ENCODE measurements at places on chromosomes 12 and 14.

GRCh38 chr12:113237748-113238147, 16.5 kb downstream of the TPCN1 start:
- DNase-seq = peak; percentile 8

GRCh38 chr14:68394764-68395143, 398.1 kb downstream of the ZFP36L1 start:
- DNase-seq = no peak

GRCh38 chr12:78088391-78088832, 257.7 kb downstream of the NAV3 start:
- DNase-seq = no peak

GRCh38 chr12:119456824-119457223, 122.3 kb downstream of the CCDC60 start:
- no peak for DNase-seq

DNA sequence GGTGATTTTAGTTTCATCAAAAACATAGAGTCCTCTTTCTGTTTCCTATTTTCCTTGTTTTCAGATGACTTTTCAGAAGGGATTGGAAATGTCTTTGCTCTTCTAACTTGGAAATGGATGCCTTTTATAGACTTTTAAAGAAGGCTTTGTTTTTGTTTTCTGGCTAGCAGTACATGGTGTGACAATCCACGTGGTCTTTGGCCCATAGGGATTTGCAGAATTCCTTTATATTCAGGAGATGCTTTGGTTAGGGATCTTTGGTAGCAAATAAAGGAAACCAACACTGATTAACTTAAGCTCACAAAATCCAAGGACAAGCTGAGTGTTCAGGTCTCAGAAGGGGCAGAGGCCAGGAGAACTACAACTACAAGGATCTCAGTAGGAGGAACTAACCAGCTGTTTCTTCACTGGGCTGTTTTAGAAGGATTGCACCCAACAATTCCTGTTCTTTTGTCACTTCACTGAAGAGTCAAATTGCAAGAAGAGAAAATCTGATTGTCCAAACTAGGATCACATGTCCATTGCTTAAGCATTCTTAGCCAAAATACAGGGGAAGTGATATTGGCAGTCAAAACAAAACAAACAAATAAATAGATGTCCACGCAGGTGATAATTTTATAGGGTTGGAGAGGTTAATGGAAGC, 58.6 kb upstream of the MANSC4 start:
- no peak for DNase-seq

DNA sequence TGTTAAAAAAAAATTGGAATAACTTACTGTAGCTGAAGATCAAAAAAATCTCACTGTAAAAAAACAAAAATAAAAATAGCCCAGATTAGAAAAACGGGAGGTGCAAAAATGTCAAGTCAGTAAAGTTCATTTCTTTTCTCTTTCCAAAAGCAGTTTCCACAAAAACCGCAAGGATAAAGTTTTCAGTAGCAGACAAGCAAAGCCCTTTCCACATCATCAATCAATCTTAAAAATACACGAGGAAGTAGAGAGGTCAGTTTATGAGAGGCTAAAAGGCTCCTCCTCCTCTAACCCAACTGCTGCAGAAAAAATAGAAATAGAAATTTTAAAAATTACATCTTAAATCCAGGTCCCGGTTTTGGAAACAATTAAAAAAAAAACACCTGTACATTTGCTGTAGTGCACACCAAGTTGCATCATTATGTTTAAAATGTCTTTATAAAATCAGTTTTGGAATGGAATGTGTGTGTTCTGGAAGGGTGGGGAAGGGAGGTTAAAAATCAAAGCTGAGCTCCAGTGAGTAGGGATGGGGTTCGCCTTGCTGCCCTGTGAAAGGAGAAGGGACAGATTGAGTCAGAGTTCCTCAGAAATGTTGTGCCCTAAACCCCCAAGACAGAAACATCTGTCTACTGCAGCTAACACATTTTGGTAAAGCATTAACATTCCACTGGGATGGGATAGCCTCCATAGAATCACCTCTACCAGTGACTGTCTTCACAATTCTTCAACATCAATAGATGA, 5.8 kb downstream of the HNRNPC start:
- DNase-seq = no peak

- DNase-seq = no peak
Measured at GRCh38 chr14:52790011-52790755, 1.2 kb downstream of the GNPNAT1 start.

DNA sequence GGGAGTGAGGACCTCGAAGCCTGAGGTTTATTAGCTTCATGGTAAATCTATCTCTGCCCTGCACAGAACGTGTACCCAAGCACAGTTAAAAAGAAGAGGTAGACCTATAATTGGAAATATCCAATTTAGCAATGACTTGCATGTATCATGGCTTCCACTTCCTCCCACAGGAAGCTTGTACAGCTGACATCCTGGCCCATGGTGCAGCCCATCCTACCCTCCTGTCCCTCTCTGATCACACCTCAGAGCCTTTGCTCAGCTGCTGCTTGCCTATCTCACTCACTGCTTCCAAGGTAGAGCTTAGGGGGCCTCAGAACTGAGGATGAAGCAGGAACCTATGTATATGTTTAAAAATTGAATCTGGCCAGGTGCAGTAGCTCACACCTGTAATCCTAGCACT, 4.3 kb upstream of the BCDIN3D start:
- DNase-seq = peak; percentile 12

DNA sequence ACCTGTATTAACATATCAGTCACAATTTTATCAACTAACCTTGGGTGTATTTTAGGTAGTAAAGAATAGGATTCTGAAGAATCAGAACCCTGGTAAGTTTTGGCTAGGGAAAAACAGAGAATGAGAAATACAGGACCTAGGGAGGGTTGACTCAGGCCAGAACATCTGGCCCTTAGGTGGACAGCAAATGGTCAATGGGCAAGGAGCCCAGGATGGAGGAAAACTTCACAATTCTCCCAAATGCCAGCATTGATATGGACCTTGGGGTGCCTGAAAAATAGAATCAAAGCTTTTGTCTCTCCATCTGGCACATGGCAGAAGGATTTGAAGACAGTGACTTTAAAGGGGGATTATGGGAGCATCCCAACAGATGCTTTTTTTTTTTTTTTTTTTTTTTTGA, 32.7 kb upstream of the PRPF39 start:
- DNase-seq = no peak

- DNase-seq = no peak
Measured at GRCh38 chr12:108985750-108986149, 35.1 kb downstream of the SVOP start.

- DNase-seq = no peak
Measured at GRCh38 chr14:64945431-64946178, 3.1 kb upstream of the GPX2 start.

DNA sequence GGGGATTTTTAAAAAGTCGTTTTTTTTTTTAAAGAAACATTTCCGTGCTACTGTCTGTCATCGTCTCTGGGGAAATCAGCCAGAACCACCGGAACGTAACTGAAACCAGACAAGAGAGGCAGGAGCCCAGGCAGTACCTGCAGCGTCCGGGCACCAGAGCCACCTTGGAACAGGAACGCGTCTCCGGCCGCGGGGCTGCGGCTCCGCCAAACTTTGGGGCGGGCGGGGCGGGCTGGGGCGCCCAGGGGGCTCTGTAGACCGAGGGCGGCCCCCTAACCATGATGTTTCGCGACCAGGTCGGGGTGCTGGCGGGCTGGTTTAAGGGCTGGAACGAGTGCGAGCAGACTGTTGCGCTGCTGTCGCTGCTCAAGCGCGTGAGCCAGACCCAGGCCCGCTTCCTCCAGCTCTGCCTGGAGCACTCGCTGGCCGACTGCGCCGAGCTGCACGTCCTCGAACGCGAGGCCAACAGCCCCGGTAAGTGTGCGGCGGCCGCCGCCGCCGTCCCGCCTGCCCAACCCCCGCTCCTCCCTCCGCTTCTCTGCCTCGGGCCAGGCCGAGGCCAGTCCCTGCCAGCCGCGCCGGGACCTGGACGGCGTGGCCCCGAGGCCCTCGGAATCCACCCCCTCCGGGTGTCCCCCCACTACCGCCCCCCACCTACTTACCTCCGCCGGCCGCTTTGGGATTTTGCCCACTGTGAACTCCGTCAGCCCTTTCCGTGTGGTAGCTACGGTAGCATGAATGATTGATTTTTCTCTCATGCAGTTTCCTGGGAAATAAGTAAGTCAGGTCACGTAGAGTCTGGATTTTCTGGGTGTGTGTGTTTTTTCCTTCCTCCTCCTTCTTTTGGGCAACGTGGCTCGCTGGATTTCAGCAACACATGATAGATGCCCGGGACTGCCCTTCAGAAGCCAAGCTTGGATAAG, 972 bp downstream of the SAMD4A start:
- DNase-seq = no peak

DNA sequence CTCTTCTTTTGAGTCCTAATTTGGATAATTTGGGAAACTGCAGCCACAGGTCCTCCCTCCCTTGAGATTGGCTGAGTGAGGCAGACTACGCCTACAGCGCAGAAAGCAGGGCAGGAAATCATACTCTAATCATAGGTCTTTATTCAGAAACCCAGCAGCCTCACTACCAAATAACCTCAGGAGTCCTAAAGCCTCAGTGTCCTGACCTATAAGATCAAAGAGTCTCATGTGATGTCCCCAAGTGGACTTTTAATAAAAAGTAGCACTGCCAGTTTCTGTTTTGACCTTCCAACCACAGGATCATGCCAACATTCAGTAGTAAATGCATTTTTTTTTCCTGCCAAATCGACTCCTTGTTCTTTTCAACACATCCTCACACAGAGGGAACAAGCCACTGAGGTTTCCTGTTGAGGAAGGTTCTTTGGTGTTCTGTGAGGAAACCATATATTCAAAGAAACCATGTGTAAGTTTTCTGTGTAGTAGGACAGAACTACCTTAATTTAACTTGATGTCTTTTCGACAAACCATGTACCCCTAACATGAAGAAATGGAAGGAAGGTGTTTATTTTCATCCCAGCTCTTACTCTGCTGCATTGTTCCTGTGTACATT, 72.2 kb downstream of the VCPKMT start:
- DNase-seq = peak; percentile 67

GRCh38 chr14:28141662-28142061, 624.9 kb upstream of the FOXG1 start:
- DNase-seq = no peak

DNA sequence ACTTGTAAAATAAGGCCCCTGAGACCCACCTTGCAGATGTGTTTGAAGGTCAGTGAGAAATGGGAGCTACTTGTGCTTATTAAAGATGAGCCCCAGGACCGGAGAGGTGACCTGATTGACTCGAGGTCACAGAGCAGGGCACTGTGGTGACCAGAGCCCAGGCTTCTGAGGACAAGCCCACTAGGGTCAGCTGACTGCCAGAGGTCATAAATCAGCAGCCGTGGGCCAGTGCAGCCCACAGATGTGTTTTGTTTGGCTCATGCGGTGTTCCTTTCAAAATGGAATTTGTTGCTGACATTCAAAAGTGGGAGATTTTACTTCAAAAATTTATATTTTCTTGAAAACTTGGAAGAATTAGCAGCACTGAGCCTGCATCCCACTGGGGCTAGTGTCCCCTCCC, 24.5 kb downstream of the JDP2 start:
- DNase-seq = no peak

- DNase-seq = no peak
Measured at GRCh38 chr12:130849561-130850417, 10.7 kb upstream of the STX2 start.

GRCh38 chr12:130511285-130511684, 173.6 kb downstream of the PIWIL1 start:
- DNase-seq = no peak

DNA sequence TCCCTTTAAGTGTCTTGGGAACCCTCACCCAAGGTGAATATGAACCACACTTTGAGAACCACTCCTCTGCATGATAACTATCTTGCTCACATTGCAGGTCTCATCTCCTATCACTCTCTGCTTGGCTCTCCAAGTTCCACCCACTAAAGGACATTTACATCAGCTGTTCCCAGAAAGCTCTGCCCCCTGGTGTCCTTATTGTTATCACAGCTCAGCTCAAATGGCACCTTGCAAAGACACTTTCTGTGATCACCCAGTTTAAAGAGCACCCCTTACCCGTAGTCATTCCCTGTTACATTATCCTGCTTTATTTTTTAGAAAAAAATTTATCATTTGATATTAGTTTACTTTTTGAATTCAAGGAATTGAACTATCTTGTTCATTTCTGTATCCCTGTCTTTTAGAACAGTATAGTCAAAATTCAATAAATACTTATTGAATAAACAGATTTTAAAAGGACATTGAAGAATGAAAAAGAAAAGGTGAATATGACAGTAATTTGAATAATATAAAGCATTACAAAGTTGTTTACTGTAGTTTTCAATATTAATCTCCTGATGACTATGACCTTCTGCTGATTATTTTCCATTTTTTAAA, 20.5 kb upstream of the GUCY2C start:
- no peak for DNase-seq

- no peak for DNase-seq
Measured at GRCh38 chr12:122059203-122059960, 19.2 kb upstream of the MLXIP start.

GRCh38 chr12:52037248-52037861, 13.9 kb upstream of the NR4A1 start:
- DNase-seq = no peak

GRCh38 chr14:24876996-24877395, 173.0 kb downstream of the STXBP6 start:
- DNase-seq = no peak

- no peak for DNase-seq
Measured at GRCh38 chr12:32693036-32693435, 13.9 kb downstream of the DNM1L start.

DNA sequence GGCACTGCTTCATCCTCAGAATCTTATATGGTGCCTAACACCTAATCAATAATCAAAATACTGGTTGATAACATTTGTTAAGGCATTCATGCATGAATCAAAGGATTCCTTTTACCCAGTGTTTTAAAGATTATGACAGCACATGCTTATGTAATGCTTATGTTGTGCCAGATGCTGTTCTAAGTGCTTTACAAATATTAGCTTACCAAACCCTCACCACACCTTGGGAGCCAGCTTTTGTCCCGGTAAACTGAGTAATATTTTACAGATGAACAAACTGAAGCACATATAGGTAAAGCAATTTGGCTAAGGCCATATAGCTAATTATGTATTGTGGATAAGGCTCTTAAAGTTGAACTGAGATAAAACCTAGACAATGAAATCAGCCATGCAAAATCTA, 209.2 kb downstream of the ALX1 start:
- DNase-seq = no peak

DNA sequence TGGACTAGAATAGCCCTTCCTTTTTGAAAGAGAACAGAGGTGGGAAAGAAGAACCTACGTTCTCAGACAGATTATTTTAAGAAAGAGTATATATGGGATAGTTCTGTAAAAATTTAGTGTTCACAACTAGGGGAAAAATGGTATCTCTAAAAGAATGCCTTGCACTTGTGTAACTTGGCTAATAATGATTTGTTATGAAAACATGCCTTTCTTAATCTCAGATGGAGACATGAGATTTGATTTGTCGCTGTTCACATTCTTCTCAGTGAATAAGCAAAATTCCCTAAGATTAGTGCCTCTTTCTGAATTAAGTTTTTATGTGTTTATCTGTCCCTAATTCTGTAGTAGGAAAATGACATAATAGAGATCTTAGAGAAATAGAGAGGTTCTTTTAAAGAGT, 100.8 kb downstream of the USP15 start:
- DNase-seq = no peak

GRCh38 chr14:68403191-68404145, 389.4 kb downstream of the ZFP36L1 start:
- no peak for DNase-seq

- no peak for DNase-seq
Measured at GRCh38 chr12:110670161-110670701, 18.7 kb downstream of the HVCN1 start.

All from GF-D8 (cell line).